IMR-90 (cell line): ENCODE measurements at places on chromosomes 3 and 15. TPM values are rescaled to one million over a fixed set of nuclear protein-coding genes. Genes with fewer than 3 reads are reported as not detected.

Gene TUSC2
- total RNA-seq: 13.4 and 14.2 TPM in 2 replicates

DNA sequence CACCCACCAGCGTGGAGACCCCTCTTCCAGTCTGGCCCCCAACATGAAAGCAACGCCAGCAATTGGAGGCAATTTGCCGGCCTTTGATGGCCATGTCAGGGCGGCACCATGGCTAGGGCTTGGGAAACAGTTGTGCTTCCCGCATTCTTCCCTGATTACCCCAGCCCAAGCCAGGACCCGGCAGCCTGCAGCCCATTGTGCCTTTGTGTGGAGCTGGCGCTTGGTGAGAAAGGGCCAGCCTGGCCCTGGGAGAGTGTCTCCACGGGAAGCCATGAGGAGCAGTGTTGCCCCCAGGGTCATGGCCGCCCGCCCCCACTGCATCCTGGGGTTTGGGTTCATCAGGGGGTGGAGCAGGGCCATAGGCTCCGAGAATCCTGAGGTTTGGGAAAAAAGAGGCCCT is 66.0 kb downstream of the DNAJB8 start:
- H3K27ac ChIP-seq: no peak overlapping the region
- no peak for DNase-seq
- no peaks in the 10 kb centered on the region; the same call in 1 of the 2 replicates for H3K36me3 ChIP-seq

Gene CP
- total RNA-seq: 0.28 TPM in 1 of 2 replicates, not detected in the other

- H3K36me3 ChIP-seq: no peaks in the 10 kb centered on the region
- H3K27me3 ChIP-seq: peaks cover 3% of the 10 kb centered on the region; the same call in 1 of the 2 replicates
- H3K27ac ChIP-seq: no peak overlapping the region
- DNase-seq: no peak
Observed at GRCh38 chr3:139281096-139281495, 62.7 kb upstream of the MRPS22 start.

DNA sequence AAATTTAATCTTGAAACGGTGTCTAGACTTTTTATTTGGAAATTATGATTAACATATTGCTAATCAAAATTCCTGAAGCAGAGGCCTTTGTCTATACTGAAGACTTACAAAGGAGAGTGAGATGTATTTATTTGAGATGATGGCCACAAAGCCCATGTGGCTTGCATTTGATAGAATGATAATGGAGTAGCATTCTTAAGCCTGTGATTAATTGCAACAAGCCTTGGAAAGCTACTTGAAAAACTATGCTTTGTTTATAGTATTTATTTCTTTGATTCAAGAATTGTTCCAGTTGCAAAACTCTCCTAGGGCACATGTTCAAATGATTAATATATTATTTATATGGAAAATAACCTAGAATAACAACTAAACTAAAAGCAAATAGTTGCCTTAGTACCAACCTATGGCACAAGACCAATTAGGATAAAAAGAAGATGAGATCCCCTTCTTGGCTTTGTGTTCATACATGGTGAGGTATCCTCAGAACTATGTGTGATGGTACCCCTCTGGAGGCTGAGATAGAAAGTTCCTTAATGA is 244.1 kb upstream of the TBL1XR1 start:
- H3K36me3 ChIP-seq: no peaks in the 10 kb centered on the region
- peaks cover 17% of the 10 kb centered on the region for H3K4me1 ChIP-seq
- no peaks in the 10 kb centered on the region for H3K27me3 ChIP-seq
- DNase-seq: no peak
- no peak overlapping the region for H3K27ac ChIP-seq

- H3K27ac ChIP-seq: no peak overlapping the region
- H3K4me1 ChIP-seq: peaks cover 4% of the 10 kb centered on the region; the same call in 1 of the 2 replicates
- DNase-seq: peak; percentile 76
- H3K36me3 ChIP-seq: no peaks in the 10 kb centered on the region
- no peaks in the 10 kb centered on the region; the same call in 1 of the 2 replicates for H3K27me3 ChIP-seq
Observed at GRCh38 chr15:87348746-87349145, 907.8 kb downstream of the NTRK3 start.

DNA sequence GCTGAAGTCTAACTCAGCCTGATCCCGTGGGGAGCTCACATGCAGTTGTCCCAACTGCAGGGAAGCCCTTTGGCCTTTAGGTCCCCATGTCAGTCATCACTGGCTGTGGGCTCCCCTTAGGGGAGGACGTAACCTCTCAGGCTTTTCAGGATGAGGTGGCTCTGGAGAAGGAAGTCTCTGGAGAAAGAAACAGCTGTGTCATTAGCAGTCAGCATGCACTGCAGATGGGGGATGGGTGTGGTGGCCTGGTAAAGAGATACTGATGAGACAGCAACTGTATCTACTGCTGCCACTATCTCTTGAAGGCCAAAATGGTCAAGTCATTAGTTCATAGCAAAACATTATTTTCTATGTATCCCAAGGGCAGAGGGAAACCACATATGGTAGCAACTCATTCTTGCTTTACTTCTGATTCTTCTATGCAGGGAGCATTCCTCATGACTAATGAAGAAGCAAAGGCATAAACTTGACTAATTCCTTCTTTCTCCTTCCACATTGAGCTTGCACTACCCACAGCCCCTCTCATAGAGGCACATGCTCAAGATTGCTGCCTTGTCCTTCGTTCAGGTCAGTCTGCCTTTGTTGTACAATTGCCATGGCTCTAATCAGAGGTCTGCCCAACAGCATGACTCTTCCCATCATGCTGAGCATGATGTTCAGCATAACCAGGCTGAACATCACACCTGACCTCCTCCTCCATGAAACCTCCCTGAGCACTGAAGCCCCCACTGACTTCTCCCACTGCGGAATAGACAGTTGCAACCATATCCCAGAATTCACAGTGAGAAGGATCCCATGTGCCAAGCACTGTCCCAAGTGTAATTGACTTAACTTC is 47.8 kb upstream of the TMEM158 start:
- no peaks in the 10 kb centered on the region for H3K36me3 ChIP-seq
- peak; percentile 49 for DNase-seq

GRCh38 chr3:181565416-181565815 is 146.3 kb upstream of the SOX2 start:
- H3K27me3 ChIP-seq: no peaks in the 10 kb centered on the region
- no peak overlapping the region for H3K4me3 ChIP-seq
- H3K36me3 ChIP-seq: no peaks in the 10 kb centered on the region
- no peak for DNase-seq
- H3K27ac ChIP-seq: no peak overlapping the region

DNA sequence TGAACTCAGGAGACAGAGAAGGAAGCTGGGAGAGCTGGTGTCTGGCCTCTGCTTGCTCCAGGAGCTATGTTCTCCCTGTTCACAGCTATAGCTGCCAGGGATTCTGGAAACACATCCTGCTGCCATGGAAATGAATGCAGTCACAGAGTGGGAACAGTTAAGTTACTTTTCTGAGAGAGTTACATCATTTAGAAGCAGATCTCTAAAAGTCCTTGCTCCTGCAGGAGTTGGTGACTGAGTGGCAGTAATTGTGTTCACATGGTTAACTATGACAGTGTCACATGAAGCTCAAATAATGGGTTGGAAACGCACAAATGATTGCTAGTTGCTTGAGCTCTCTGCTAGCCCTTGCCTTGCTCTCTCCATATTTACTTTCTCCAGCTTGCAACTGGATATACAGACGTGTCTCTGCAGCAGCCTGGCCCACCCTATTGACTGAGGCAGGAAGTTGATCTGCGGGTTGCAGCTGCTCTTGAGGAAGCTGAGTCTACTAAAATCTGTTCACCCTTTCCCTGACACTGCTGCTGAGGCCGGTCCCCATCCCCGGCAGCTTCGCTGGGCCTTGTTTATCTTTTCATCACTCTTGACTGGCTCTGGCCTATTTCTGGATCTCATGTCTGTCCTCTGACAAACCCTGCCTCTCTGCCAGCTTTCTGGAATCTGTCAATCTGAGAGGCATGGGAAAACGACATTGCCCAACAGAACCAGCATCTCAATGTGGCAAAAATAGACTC is 16.7 kb upstream of the ISLR start:
- H3K4me3 ChIP-seq: no peak overlapping the region
- no peak for DNase-seq
- peaks cover 53% of the 10 kb centered on the region for H3K27me3 ChIP-seq

DNA sequence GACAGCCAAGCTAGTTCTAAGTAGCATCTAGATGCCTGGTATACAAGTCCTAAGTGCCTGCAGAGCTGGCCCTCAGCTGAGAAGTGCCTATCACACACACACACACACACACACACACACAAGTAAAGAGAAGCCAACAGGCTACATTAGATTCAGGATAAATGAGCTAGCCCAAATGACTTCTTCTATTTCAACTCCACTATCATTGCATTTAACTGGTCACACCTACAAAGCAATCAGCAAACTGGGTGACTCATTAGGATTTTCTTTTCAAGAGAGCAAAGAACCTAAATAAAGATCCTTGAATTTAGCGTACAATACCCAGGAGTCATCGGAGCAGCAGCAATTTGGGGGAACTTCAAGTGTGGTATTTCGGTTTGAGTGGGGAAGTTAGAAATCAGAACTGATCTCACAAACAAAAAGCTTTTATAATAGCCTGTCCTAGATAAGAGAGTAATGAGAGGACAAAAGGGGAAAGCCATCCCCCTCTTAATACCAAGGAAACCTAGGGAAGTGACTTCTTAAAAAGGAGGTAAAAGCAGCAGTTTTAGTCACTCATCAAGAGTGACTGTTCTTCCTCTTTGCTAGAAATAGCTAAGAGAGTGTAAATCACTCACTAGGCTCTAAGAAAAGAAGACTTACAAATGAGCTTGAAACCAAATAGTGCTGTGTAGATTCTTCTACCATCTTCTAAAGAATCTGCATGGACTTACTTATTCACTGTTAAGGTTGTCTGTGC is 112.7 kb downstream of the TNIK start:
- H3K4me3 ChIP-seq: no peak overlapping the region
- H3K4me1 ChIP-seq: peaks cover 3% of the 10 kb centered on the region
- H3K27me3 ChIP-seq: no peaks in the 10 kb centered on the region
- no peak for DNase-seq
- H3K27ac ChIP-seq: no peak overlapping the region

DNA sequence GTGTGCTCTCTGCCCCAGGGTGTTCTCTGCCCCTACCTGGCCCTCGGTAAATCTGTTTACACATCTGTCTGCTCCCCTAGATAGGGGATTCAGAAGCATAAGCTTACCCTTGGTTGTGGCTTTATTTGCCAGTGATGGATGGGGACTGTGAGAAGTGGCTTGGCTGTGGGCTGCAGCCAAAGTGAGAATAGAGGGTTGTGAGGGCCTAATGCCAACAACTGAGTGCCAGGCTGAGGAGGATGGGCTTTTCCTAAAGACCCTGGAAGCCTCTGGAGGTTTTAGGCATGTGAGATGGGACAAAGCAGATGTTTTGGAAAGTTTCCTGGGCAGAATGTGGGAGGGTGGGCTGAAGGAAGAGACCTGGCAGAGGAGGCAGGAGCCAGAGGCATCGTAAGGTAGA is 15.4 kb upstream of the APEH start:
- H3K36me3 ChIP-seq: no peaks in the 10 kb centered on the region
- H3K4me1 ChIP-seq: no peaks in the 10 kb centered on the region
- DNase-seq: no peak
- no peak overlapping the region for H3K4me3 ChIP-seq
- no peak overlapping the region for H3K27ac ChIP-seq

DNA sequence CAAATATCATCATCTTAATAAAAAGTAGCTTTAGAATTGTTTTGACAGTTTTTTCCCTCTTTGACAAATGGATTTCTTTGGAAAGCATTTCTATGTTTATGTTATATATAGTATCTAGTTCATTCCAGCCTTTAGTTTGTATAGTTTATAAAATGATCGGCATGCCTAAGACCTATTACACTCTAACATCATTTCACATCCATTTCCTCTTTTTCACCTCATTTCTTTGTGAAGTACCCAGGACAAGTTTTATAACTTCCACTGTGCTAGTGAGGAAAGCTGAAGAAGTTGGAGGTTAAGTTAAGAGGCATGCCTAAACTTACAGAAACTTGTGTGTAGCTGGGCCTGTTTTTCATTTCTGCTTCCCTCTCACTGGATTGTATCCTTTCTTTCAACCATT is 178.4 kb downstream of the TP63 start:
- H3K36me3 ChIP-seq: no peaks in the 10 kb centered on the region
- peak; percentile 25 for DNase-seq
- H3K4me3 ChIP-seq: no peak overlapping the region
- no peak overlapping the region for H3K27ac ChIP-seq
- H3K27me3 ChIP-seq: peaks cover 2% of the 10 kb centered on the region; the same call in 1 of the 2 replicates

GRCh38 chr3:24683633-24684384 is 189.2 kb upstream of the THRB start:
- no peak overlapping the region for H3K4me3 ChIP-seq
- H3K4me1 ChIP-seq: peaks cover 2% of the 10 kb centered on the region; the same call in 1 of the 2 replicates
- H3K27ac ChIP-seq: no peak overlapping the region
- H3K27me3 ChIP-seq: peaks cover 3% of the 10 kb centered on the region; the same call in 1 of the 2 replicates
- peak; percentile 63 for DNase-seq
- no peaks in the 10 kb centered on the region for H3K36me3 ChIP-seq

DNA sequence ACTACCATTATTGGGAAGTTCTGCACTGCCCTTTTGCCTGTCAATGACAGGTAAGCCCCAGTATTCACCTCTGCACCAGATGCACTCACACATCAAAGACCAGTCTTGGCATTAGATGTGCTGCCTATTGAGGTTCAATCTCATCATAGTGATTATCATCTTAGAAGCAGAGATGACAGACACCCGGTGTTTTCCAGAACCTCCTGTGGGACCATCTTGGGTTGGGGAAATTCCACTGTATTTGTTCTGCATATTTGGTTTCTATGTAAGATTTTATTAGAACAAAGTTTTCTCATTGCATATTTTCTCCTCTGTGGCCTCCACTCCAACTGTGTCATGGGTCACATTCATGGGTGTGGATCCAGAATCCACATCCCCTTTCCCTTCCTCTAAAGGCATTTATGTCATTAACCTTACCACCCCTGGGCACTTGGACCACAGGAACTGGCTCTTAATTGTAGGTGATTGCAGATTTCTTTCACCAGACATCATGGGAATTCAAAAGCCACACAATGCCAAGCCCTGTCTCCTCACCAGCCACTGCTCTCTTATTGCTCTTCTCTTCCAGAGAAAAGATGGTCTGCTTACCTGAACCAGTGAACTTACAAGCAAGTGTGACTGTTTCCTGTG is 31.2 kb downstream of the PLA1A start:
- H3K36me3 ChIP-seq: no peaks in the 10 kb centered on the region
- no peak overlapping the region for H3K4me3 ChIP-seq
- no peak for DNase-seq
- H3K27me3 ChIP-seq: peaks cover 4% of the 10 kb centered on the region; the same call in 1 of the 2 replicates

GRCh38 chr3:19149368-19149767 is 1.1 kb downstream of the KCNH8 start:
- H3K4me1 ChIP-seq: no peaks in the 10 kb centered on the region
- no peak overlapping the region for H3K4me3 ChIP-seq
- peaks cover 3% of the 10 kb centered on the region; the same call in 1 of the 2 replicates for H3K27me3 ChIP-seq
- H3K27ac ChIP-seq: no peak overlapping the region

DNA sequence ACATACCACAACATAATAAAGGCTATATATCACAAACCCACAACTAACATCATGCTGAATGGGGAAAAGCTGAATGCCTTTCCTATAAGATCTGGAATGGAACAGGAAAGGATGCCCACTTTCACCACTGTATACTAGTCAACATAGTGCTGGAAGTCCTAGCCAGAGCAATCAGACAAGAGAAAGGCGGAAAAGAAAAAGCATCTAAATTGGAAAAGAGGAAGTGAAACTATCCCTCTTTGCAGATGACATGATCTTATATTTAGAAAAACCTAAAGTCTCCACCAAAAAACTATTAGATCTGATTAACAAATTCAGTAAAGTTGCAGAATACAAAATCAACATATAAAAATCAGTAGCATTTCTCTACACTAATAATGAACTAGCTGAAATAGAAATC is 14.6 kb upstream of the PIK3CA start:
- H3K36me3 ChIP-seq: no peaks in the 10 kb centered on the region
- H3K27ac ChIP-seq: no peak overlapping the region
- no peaks in the 10 kb centered on the region for H3K27me3 ChIP-seq
- DNase-seq: no peak
- H3K4me3 ChIP-seq: no peak overlapping the region

Gene GOLGA8N
- total RNA-seq: 0.72 and 0.83 TPM in 2 replicates

Gene VWA5B2
- total RNA-seq: not detected in 2 replicates

Gene IMPG2
- total RNA-seq: 0.18 and 0.28 TPM in 2 replicates

Gene SMCO1
- not detected in 2 replicates for total RNA-seq
